ENCODE measurements at places on chromosomes 12 and 14. TPM values are rescaled to one million over a fixed set of nuclear protein-coding genes. Genes with fewer than 3 reads are reported as not detected.

The ARMH4 gene
- total RNA-seq = 0.59 TPM

The DBX2 gene
- not detected for total RNA-seq

The GAPDH gene
- 6,362 TPM for total RNA-seq

The SIX4 gene
- total RNA-seq = 1.00 TPM

The SLC5A8 gene
- not detected for total RNA-seq

The PPM1A gene
- total RNA-seq = 13.4 TPM

The PRICKLE1 gene
- 11.1 TPM for total RNA-seq

The POTEG gene
- total RNA-seq = not detected

Data from mammary microvascular endothelial cell (primary cell).